ENCODE measurements at places on chromosomes 7 and 10.

GRCh38 chr7:32221056-32221455 lies 150.8 kb upstream of the PDE1C start:
- DNase-seq, result no peak

DNA sequence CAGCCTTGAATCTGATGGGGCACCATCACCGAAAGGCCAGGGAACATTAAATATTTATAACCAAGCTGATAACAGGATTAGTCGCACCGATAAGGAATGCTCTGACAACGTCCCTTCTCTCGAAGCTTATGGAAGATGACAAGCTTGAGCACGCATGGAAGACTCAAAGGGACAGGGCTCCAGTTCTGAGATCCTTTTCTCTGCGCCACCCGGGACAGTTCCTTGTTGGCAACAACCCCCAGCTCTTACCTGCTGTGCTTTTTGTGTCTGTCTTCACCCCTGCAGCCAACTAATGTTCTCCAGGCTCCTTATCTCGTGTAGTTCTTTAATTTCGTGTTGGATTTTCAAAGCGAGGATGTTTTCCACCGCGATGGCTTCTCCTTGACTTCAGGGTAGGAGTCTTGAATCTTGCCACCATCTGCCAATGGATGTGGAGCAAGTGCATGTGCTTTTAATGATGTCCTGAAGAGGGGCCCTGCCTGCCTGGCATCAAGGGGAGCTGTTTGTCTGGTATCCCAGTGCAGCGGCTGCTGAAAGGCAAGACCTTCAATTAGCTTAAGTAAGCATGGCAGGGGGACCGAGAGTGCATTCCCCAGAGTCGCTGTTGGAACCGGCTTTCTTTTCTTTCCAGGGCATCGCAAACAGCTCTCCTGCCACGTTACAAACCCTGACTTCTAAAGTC lies 354 bp upstream of the FERD3L start:
- DNase-seq, result no peak

GRCh38 chr10:45463244-45464116 lies 89.5 kb downstream of the ALOX5 start:
- no peak for DNase-seq

DNA sequence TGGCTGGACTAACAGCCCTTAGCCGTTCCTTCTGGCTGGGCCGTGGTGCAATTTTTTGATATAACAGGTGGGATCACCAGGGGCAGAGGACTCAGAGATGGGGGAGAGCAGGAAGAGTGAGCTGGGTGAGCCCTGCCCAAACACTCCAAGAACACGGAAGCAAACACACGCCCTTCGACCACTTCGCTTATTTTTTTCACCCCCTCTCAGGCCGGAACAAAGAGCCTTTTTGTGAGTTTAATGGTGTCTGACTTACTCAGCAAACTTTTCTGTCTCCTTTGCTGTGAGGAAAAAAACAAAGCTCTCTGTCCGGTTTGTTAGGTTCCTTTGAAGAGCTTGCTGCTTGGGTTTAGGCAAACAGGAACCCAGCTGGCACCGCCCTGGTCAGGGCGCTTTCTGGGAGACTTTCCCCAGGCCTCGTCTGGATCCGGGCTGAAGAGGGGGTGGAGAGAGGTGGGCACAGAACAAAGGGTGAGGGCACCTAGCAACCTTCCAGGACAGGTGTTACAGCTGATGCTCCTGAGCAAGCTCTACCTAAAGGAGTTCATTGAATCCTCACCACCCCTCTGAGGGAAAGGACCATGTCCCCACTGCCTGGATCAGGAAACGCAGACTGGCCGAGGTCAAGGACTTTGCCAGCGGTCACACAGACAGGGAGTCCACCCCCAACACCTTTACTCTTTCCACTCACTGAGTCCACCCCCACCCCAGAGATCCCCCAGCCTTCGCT lies 23.3 kb downstream of the CALML3 start:
- DNase-seq, result no peak

- DNase-seq, result peak; percentile 40
These were observed 72.8 kb upstream of the MPP7 start for GRCh38 chr10:28375399-28376354.

DNA sequence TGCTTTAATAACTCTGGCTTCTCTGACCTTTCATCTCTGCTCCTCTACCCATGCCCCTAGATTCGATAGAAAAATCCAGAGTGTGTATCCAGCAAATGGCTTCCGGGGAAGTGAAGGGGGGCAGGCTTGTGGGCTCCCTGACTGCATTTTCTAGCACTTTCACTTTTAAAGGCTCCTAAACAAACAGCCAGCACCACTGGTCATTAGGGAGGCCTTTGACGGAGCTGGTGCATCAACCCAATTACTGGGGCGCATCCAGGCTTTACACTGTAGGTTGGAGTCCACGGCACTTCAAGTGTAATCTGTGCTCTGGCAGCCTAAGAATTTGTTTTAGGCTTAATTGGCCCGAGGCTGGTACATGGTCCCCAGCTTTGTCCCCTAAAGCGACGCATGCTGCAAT lies 291.9 kb downstream of the GFRA1 start:
- peak; percentile 13 for DNase-seq
